ENCODE measurements at places on chromosomes 2 and 18.

DNA sequence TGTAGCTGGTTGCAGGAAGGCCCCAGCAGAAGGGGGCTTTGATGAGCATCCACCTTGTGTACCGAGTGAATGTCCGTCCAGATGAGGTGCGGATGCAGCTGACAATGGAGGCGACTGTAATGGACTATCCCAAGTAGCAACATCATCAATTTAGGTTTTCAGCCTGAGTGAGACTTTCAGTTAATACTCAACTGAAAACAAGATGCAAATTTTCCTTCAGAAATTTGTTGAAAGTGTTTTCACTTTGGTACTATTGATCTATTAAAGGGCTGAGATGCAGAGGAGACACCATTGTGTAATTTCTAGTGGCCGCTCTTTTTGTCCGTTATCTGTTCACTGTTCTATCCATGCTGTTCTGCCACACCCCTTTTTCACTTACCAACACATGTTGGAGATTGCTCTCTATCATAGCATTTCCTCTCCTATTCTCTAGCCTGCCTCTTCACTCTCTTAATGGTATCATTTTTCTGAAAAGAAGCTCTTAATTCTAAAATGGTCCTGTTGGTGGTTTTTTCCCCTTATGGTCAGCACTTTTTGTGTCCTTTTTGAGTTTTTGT is 12.0 kb upstream of the CASP8 start:
- no peak for DNase-seq

GRCh38 chr2:164600763-164601162 is 20.5 kb downstream of the GRB14 start:
- no peak for DNase-seq

DNA sequence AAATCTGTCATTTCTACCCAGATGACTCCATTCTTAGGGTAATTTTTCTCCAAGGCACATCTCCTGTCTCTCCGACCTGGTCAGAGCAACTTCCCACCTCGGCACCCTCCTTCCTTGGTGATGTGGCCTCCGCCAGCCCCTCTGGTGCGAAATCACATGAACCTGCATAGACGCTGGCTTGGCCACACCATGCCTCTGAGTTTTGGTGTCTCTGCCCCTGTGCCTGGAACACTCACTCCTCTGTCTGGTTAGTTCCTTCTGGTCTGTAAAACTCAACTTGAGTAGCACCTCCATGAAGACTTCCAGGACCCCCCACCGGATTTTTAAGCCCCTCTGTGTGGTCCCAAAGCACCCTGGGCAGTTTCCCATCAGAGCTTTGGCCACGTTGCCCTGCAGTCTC is 83.2 kb upstream of the OTOS start:
- no peak for DNase-seq

DNA sequence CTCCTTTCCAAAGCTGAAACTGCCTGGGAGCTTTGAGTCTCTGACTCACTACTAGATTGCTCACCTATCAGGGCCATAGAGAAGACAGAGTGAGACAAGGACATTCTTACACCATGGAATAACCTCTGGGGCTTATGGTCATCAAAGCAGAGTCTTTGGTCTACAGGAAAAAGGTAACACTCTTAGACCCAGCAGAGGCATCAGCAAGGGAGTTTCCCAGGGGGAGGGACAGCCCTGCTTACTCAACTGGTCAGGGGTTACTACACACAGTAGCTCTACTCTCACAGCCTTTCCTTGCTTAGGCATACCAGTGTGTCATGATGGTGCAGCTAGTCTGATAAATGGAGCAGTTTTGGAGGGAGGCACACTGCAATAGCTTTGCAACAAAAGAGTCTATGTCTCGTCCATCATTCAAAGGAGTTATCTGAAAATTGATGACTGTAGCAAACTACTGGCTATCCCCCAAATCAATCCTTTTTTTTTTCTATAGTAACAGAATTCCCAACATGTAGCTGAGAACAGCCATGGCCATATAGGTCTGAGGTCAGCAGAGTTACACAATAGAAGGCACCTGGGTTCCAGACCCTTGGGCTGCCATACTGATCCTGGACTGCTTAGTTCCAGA is 22.4 kb upstream of the CD28 start:
- DNase-seq: no peak

- peak; percentile 27 for DNase-seq
Measured at GRCh38 chr18:657311-658000, at the start of gene TYMS. TYMS (plus strand) TSS chr18:657653; CDS start chr18:657743, 90 bp downstream.
